ENCODE measurements at places on chromosomes 7 and 10. TPM values are rescaled to one million over a fixed set of nuclear protein-coding genes. Genes with fewer than 3 reads are reported as not detected.

DLX5 gene
- not detected for total RNA-seq

CRHR2 gene
- total RNA-seq: not detected

KIAA1549 gene
- total RNA-seq: 5.2 TPM

MAP3K8 gene
- 40.2 TPM for total RNA-seq

HOXA9 gene
- total RNA-seq: not detected

DLX6 gene
- not detected for total RNA-seq

GRCh38 chr7:96949766-96950165 is 55.6 kb upstream of the DLX6 start:
- H3K4me3 ChIP-seq: no peak overlapping the region
- no peaks in the 10 kb centered on the region for H3K36me3 ChIP-seq
- no peak overlapping the region for H3K27ac ChIP-seq
- DNase-seq: no peak

- DNase-seq: no peak
- H3K4me3 ChIP-seq: no peak overlapping the region
- H3K4me1 ChIP-seq: no peaks in the 10 kb centered on the region
- H3K27me3 ChIP-seq: no peaks in the 10 kb centered on the region
- H3K36me3 ChIP-seq: no peaks in the 10 kb centered on the region
Measured at GRCh38 chr10:71201849-71202248, 10.5 kb upstream of the UNC5B start.

- peaks cover 15% of the 10 kb centered on the region for H3K4me1 ChIP-seq
- H3K36me3 ChIP-seq: no peaks in the 10 kb centered on the region
- H3K4me3 ChIP-seq: peak overlapping the region; percentile 73
- H3K27me3 ChIP-seq: no peaks in the 10 kb centered on the region
- DNase-seq: no peak
- H3K27ac ChIP-seq: peak overlapping the region; percentile 74
Measured at GRCh38 chr7:94655126-94655847, 646 bp downstream of the SGCE start.

GRCh38 chr7:25432807-25433206 is 204.5 kb upstream of the NPVF start:
- no peak overlapping the region for H3K4me3 ChIP-seq
- no peak for DNase-seq
- H3K27me3 ChIP-seq: no peaks in the 10 kb centered on the region
- no peaks in the 10 kb centered on the region for H3K4me1 ChIP-seq
- no peaks in the 10 kb centered on the region for H3K36me3 ChIP-seq

GRCh38 chr7:35988818-35989217 is 164.2 kb upstream of the EEPD1 start:
- H3K4me3 ChIP-seq: no peak overlapping the region
- no peak overlapping the region for H3K27ac ChIP-seq
- H3K4me1 ChIP-seq: no peaks in the 10 kb centered on the region
- H3K27me3 ChIP-seq: no peaks in the 10 kb centered on the region
- no peak for DNase-seq
- H3K36me3 ChIP-seq: no peaks in the 10 kb centered on the region

- DNase-seq: no peak
- no peaks in the 10 kb centered on the region for H3K27me3 ChIP-seq
- H3K27ac ChIP-seq: no peak overlapping the region
- H3K4me3 ChIP-seq: no peak overlapping the region
Measured at GRCh38 chr7:80240265-80241025, 105.8 kb downstream of the GNAI1 start.

GRCh38 chr10:109883859-109884771 is 39.2 kb downstream of the XPNPEP1 start:
- no peak for DNase-seq
- H3K27me3 ChIP-seq: no peaks in the 10 kb centered on the region
- peaks cover 8% of the 10 kb centered on the region for H3K4me1 ChIP-seq
- H3K4me3 ChIP-seq: no peak overlapping the region
- H3K36me3 ChIP-seq: peaks cover 13% of the 10 kb centered on the region

GRCh38 chr10:33739031-33739430 is 404.6 kb upstream of the NRP1 start:
- H3K36me3 ChIP-seq: no peaks in the 10 kb centered on the region
- no peaks in the 10 kb centered on the region for H3K4me1 ChIP-seq
- no peak overlapping the region for H3K27ac ChIP-seq
- no peak overlapping the region for H3K4me3 ChIP-seq
- no peak for DNase-seq

- no peak overlapping the region for H3K4me3 ChIP-seq
- H3K4me1 ChIP-seq: peaks cover 5% of the 10 kb centered on the region
- no peak for DNase-seq
- H3K27ac ChIP-seq: no peak overlapping the region
- H3K27me3 ChIP-seq: no peaks in the 10 kb centered on the region
Measured at GRCh38 chr10:110562348-110562747, 5.1 kb upstream of the SMC3 start.

DNA sequence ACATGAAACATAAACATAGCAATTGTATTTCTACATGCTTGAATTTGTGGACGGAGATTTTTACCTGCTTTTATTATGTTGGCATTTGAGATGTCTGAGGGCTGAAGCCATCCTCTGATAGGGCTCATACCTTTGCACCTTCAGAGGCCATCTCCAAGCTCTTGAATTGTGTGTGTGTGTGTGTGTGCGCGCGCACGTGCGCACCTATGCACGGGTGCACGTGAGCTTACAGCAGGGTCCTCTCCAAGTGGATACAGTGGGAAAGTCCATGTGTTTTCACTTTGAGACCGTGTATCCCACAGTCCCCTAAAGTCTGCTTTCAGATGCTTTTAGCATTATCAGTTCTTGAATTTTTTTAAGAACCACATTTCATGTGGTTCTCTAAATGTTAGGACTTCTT is 178.6 kb downstream of the RAB11FIP2 start:
- DNase-seq: no peak
- H3K27ac ChIP-seq: no peak overlapping the region
- H3K27me3 ChIP-seq: no peaks in the 10 kb centered on the region
- no peaks in the 10 kb centered on the region for H3K4me1 ChIP-seq

DNA sequence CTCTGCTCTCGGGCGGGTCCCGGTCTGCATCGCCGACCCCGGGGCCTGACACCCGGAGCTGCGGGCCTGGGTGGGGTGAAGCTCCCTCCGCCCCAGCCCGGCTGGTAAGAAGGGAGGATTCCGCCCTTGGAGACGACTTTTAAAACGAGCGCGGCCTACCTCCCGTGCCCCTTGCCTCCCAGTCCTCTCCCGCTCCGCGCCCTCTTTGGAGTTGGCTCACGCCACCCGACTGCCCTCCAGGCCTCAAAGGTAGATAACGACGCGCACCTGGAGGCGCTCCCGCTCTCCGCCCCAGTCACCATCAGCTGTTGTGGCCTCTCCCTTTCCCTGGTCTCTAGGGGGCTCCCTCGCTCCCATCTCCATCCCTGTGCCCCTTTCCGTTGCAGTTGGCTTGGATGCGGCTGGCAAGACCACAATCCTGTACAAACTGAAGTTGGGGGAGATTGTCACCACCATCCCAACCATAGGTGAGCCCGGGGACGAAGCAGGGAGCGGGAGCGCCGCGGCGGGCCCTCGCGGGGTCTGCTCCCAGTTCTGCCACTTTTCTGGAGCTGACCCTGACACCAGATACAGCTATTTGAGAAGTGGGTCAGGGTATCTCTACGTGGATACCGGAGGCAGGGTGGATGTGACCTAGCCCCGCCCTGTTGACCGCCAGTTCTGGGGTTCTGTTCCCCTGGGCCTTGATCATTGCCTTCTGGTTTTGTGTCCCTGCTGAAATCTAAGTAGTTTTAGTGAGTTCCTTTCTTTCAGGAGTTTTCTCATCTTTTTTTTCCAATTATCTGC is 679 bp downstream of the ARF5 start:
- peaks cover 26% of the 10 kb centered on the region for H3K4me1 ChIP-seq
- DNase-seq: peak; percentile 70
- peak overlapping the region; percentile 90 for H3K4me3 ChIP-seq
- H3K27me3 ChIP-seq: no peaks in the 10 kb centered on the region
- peaks cover 17% of the 10 kb centered on the region for H3K36me3 ChIP-seq
- H3K27ac ChIP-seq: peak overlapping the region; percentile 93

DNA sequence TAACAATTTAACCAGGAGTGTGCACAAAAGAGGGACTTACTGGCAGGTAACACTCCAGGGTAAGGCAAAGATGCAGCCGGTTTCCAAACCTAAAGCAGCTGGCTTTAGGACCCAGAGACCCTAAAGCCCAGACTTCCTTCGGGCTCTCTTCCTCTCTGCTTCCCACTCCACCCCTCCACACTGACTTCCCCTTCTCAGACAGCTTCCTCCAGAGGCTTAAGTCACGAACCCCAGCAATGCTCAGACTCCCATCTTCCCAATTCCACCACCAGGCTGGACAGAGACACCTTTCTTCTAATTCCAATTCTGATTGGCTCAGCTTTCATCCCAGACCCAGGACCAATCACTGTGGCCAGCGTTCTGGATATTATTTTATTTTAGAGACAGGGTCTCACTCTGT is 24.8 kb downstream of the STYXL1 start:
- H3K4me3 ChIP-seq: no peak overlapping the region
- peaks cover 9% of the 10 kb centered on the region for H3K4me1 ChIP-seq
- no peaks in the 10 kb centered on the region for H3K27me3 ChIP-seq

- no peak overlapping the region for H3K27ac ChIP-seq
- no peak overlapping the region for H3K4me3 ChIP-seq
- no peaks in the 10 kb centered on the region for H3K36me3 ChIP-seq
- peaks cover 35% of the 10 kb centered on the region for H3K4me1 ChIP-seq
Measured at GRCh38 chr7:155454183-155455112, 3.5 kb upstream of the EN2 start.

- H3K27me3 ChIP-seq: no peaks in the 10 kb centered on the region
- H3K4me1 ChIP-seq: peaks cover 4% of the 10 kb centered on the region
- no peak overlapping the region for H3K4me3 ChIP-seq
- H3K36me3 ChIP-seq: no peaks in the 10 kb centered on the region
Measured at GRCh38 chr10:124517461-124517860, 55.8 kb downstream of the LHPP start.

All from upper lobe of left lung (tissue), 6 donors.